ENCODE measurements at places on chromosomes 1 and 21. TPM values are rescaled to one million over a fixed set of nuclear protein-coding genes. Genes with fewer than 3 reads are reported as not detected.

DNA sequence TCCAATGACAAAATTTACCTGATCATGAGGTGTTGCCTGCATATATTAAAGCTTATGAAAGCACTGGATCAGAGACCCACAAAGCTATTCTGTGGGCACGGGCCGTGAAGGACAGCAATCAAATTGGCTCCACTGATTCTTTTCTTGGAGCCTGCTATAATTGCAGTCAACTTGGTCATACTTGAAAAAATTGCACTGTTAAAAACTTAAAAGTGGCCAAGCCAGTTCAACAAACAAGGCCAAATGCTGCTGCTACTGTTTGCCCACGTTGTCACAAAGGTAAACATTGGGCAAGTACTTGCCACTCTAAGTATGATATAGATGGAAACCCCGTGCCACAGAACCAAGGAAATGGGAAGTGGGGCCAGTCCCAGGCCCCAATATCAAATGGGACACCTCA, 37.8 kb downstream of the CYP4A11 start:
- DNase-seq, result no peak

DNA sequence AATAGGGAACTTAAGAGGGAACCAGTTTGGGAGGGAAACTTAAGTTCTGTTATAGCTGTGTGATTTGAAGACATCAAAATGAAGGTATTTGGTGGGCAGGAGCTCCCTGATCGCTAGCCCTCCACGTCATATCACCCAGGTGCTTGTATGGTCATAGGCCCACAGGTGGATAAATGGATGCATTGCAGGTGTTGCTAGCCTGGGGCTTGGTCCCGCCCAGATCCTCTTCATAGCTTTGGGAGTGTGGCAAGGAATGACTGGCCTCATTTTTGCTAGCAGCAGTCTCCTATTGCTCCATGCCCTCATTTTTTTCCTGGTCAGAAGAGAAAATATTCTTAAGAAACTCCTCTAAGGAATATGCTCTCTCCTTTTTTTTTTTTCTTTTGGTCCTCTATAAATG, 11.3 kb downstream of the GNPAT start:
- DNase-seq, result no peak

- DNase-seq, result no peak
These were observed 817 bp downstream of the EXTL1 start for GRCh38 chr1:26022404-26022779.

- DNase-seq, result no peak
These were observed 48.2 kb downstream of the HHAT start for GRCh38 chr1:210376836-210377372.

GRCh38 chr1:156652131-156652991, 10.4 kb downstream of the BCAN start:
- no peak for DNase-seq

GRCh38 chr1:1082776-1083415, 8.8 kb upstream of the RNF223 start:
- DNase-seq, result no peak

GRCh38 chr1:181113059-181113641, 24.6 kb downstream of the IER5 start:
- DNase-seq, result no peak

DNA sequence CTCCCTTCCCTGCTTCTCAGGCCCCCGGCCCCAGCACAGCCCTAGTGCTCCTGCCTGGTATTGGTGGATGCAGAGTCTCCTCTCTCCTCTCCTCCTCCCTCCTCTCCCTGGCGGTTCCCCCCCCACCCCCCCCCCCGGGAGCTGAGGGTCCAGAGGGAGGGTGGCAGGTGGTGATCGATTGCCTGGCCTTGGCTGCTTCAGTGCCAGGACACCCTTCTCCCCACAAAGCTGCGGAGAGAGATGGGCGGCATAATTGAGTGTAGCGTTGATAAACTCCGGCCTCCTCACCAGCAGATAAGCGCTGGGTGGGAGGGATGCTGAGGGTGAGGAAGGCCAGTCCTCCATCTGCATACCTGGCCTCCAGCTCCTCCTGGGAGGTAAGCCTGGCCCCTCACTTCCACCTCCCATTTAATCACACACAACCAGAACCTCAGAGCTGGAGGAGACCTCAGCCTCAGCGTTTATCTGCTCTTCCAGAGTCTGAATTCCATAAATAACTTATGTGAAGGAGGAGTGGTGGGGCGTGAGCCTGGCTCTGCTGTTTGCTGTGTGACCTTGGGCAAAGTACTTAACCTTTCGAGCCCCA, 60.8 kb downstream of the LRRN2 start:
- DNase-seq, result no peak

DNA sequence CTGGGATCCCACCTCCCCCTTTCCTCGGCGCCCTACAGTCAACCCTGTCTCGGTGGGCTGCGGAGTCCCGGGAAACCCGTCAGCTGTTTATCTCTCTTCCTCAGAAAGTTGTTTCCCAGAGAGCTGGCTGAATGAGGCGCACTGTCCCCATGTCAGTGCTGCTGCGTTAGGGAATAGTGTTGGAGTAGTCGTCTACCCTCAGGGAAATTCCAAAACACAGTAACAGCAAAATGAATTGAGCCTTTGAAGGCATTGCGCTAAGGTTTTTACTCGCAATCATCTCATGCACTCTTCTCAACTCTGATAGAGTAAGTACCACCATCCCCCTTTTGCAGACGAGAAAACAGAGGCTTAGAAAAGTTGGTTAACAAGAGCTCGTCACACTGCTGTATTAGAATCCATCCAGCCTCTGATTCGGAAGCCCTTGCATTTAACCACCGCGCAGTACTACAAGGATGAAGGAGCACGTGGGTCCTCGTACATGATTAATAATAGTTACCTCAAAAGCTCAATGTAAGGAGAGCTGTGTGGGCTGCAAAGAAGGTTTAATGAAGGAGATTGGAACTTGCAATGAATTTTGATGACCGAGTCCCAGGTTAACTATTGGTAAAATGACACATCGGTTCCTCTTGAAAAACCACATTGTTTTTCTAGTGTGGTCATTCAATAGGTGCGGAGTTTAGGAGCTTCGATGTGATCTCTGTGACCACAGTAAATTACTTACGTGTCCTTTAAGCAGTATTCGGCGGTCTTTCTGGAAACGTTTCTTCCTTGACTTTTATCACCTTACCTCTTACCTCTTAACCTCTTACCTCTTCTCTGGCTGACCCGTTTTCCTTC, 788 bp upstream of the EDEM3 start:
- no peak for DNase-seq

DNA sequence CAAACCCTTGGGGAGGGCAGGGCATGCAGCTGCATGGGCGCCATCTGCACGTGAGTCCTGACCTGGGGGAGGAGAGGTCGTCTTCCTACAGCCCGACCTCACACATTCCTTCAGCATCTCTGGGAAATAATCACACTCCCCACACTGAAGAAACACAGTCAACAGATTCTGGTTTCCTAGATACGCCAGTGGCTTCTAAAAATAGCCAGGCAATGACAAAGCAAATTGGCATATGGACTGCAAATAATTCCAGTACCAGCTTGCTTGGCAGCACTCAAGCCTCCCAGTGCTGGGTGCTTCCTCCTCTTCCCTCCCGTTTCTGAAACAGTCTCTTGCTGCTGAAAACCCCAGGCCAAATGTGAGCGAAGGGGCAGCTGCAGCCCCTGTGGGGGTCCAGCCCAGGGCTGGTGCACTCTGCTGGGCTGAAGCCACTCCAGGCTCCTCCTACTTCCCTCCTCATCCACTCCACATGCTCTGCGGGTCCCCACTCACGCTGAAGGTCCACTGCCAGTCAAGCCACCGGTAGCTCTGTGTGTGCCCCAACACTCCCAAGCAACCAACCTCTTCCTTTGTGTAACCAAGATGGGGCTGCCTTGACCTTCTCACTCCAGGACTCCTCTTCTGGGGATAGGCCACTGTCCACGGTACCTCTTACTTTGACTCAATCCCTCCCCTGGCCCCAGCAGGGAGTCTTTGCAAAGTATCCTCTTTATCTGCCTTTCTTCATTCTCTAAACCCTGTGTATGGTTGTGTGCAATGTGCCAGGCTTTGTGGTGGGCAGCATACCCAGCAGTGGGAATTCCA, 69.0 kb downstream of the KCND3 start:
- DNase-seq, result no peak

- DNase-seq, result no peak
These were observed 37.8 kb downstream of the FMO3 start for GRCh38 chr1:171128463-171128862.

- no peak for DNase-seq
These were observed 29.3 kb downstream of the SGIP1 start for GRCh38 chr1:66563094-66563800.

DNA sequence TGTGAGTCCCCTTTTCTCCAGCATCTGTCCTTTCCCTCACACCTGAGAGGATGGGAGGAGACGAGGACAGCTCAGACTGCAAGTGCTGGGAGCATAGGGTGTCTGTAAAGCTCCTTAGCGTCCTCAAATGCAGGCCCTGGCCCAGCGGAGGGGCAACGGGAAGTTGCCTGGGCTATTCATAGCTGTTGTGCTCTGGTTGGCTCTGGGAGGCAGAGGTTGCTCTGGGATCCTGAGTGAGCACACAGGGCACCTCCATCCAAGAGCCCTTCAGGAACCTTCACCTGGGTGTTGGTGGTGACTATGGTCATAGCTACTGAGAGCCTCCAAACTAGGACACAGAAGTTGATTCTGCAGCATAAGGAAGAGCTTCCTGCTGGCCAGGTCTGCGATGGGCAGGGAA, 2.6 kb downstream of the PADI1 start:
- no peak for DNase-seq

DNA sequence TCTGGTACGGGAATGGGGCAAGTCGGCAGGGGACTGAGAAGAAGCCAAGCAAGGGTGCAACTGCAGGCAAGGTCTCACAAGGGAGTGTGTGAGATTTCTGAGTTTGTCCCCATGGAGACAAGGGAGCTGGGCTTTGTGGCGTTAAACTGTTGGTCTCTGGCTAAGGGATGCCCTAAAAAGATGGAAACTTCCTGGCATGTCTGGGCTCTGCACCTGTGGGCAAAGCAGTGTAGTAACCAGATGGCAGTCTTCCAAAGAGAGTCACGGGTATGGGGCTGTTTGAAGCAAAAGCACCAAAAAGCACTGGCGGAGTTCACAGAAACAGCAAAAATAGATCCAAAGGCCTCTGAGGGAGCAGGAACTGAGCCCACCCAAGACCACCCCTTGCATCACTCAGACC, 104.8 kb upstream of the SLC44A3 start:
- DNase-seq, result no peak

DNA sequence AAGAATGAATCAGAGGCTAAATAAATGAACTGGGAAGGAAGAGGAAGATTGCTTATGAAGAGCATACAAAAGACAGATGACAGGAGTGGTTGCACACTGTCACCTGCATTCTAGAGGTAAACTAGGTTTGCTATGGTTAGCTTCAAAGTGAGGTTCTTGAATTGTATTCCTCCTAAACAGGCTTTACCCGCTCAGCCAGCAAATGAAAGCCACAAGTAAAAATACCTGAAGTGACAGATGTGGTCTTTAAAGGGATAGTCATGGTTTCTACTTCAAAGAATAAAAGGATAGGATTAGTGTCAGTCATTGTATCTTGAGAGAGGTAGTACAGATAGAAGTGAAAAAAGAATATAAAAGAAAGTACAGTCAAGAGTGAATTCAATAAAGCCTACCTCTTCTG, 32.4 kb upstream of the PRDX6 start:
- DNase-seq, result no peak

- DNase-seq, result no peak
These were observed 34.4 kb downstream of the KLHL20 start for GRCh38 chr1:173749137-173749536.

GRCh38 chr1:95003433-95003738, 69.4 kb downstream of the ALG14 start:
- DNase-seq, result no peak

DNA sequence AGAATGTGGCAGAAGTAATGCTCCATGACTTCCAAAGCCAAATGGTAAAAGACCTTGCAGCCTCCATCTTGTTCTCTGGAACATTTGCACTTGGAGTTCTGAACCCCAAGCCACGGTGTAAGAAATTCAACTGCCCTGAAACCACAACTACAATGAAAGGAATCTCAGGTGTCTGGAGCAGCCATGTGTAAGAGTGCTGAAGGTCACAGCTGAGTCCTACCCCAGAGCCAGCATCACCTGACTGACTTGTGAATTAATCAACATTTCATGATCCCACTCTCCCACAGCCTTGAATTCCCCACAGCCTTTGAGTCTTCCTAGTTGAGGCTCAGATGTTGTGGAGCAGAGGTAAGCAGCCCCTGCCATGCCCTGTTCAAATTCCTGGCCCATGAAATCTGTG, 192.8 kb upstream of the CAMK1G start:
- DNase-seq, result no peak

- no peak for DNase-seq
These were observed 1.7 kb downstream of the TOR1AIP1 start for GRCh38 chr1:179883745-179884138.

GRCh38 chr1:91161749-91162148, 139.9 kb upstream of the ZNF644 start:
- no peak for DNase-seq

GRCh38 chr21:17539743-17540341, 27.0 kb downstream of the CXADR start:
- no peak for DNase-seq

GRCh38 chr1:36306902-36307456, 811 bp downstream of the SH3D21 start:
- DNase-seq, result peak; percentile 96

GRCh38 chr21:41561701-41562100, 53.7 kb upstream of the TMPRSS2 start:
- no peak for DNase-seq

VANGL2 gene
- 8.7 TPM for total RNA-seq

MYOM3 gene
- 2.6 TPM for total RNA-seq

FCN3 gene
- total RNA-seq, result 0.60 TPM

KCNK2 gene
- 0.43 TPM for total RNA-seq

CCDC30 gene
- total RNA-seq, result 2.2 TPM

S100A14 gene
- total RNA-seq, result 325 TPM

FCMR gene
- total RNA-seq, result 5.6 TPM

S100A10 gene
- 1,335 TPM for total RNA-seq

ARHGEF16 gene
- total RNA-seq, result 101 TPM

MAGOH gene
- total RNA-seq, result 34.9 TPM

PIGR gene
- 9,452 TPM for total RNA-seq

SEMA4A gene
- 2.1 TPM for total RNA-seq

C1QB gene
- 215 TPM for total RNA-seq

Measured in mucosa of descending colon (tissue), 3 donors.